ENCODE measurements at places on chromosomes 13 and 19.

GRCh38 chr13:51823863-51824262, 19.9 kb upstream of the DHRS12 start:
- DNase-seq: no peak

DNA sequence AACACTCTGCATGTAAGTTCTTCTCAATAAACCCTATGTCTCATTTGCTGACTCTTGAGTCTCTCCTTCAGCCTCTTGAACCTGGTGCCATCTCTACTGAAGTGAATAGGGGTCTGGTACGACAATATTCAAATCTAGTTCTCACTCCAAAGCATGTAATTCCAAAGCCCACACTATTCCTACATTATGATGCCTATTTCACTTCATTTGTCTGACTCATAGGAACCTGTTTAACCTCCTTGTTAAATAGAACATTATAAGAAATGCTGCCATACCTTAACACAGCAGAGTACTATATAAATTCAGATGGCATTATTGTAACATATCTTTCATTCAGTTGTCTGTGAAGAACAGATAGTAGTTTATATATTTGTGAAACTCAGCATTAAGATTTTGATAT, 67.1 kb downstream of the STARD13 start:
- DNase-seq: no peak

GRCh38 chr19:17136021-17136420, 60.4 kb downstream of the MYO9B start:
- DNase-seq: no peak

GRCh38 chr13:69820180-69820579, 287.4 kb upstream of the ATXN8OS start:
- DNase-seq: no peak

DNA sequence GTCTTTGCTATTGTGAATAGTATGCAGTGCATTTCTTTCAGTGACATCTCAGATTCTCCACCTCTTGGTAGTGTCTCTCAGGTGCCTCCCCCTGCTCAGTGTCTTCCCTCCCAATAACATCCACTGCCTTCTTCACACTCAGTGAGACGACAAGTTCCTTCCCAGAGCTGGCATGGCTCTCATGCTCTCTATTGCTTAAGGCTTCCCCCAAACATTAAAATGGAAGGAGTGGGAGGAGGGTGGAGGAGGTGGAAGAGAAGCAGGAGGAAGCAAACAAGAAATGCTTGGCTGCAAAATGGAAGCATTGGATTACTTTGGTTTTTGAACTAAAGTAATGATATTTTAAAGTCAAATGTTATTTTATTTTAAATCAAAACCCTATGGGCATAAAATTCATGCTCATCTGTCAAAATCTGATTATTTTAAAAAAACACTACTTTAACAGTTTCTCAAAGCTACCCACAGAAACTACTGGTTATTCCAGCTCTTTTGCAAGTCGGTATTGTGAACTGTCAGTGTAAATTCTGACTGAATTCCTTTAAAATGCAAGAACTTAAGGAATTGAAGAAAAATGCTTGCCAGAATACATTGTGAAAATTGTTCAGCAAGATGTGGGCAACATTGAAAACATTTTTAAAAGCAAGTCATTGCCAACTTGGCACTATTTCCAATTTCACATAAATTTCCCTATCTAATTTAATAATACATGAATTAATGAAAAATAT, 727.6 kb upstream of the ARGLU1 start:
- DNase-seq: no peak

DNA sequence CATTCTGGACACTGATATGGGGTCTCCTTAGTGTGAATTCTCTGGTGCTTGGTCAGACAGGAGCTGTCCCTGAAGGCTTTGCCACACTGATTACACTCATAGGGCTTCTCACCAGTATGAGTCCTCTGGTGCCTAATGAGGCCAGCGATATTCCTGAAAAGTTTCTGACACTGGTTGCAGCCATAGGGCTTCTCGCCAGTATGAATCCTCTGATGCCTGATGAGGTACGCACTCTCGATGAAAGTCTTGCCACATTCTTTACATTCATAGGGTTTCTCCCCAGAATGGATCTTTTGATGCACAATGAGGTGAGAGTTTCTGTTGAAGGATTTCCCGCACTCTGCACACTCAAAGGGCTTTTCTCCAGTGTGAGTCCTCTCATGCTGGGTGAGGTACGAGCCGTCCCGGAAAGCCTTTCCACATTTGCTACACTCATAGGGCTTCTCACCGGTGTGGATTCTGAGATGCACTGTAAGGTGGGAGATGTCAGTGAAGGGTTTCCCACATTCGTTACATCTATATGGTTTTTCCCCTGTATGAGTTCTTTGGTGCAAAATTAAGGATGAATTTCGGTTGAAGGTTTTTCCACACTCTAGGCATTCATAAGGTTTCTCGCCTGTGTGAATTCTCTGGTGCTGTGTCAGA, 22.4 kb downstream of the ZNF329 start:
- DNase-seq: no peak

- DNase-seq: no peak
Observed at GRCh38 chr13:42814868-42815267, 33.5 kb downstream of the FAM216B start.

DNA sequence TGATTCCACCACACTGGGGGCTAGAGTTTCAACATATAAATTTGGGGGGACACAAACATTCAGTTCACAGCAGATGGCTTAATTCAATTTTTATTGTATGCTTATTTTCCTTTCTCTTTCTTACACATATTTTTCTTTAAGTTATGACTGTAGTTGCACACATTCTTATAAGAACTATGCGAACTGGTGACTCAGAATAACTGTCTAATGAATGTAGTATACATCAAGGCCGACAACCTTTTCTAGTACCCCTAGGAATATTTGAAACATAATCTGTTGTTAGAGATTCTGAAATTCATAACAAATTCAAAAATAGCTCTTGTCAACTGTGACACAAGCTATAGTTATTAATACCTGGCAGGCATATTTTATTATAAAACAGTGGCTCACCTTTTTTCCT, 695.6 kb downstream of the PCDH9 start:
- DNase-seq: no peak

GRCh38 chr13:89790696-89791095, 1556.8 kb upstream of the MIR17HG start:
- DNase-seq: no peak

DNA sequence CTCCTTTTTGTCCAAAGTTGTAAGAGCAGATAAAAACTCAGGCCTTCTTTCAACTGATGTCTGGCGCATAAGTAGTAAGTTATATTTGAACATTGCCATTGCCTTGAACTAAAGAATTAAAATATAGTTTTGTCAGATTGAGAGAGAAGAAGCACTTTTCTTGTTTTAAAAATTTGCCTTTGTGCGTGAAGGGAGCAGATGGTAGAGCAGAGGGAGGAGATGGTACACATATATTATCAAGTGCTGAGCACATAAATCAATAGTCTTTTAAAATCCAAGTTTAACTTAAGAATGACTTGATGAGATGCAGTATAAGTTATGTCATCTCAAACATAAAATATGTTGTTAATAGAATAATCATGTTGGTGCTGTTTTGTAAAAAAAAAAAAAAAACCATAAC, 504.6 kb upstream of the KLHL1 start:
- DNase-seq: no peak

DNA sequence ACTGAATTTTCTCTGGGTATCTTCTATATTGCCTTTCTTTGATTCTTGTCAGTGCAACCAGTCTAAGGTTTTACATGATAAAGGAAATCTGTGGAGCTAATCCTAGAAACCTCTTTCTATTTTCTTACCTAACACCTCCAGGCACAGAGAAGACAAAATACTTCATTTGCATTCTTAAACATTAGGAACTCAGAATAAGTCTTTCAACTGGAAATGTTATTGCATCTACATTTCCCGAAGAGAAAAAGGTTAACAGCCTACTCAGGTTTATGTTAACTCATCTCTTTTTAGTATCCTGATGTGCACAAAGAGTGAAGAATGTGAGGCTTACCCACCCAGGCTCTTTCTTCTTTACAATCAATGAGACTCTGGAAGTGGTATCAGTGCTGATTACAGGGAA, 106.7 kb downstream of the PCCA start:
- no peak for DNase-seq

- DNase-seq: no peak
Observed at GRCh38 chr19:48004236-48004635, 9.8 kb downstream of the ELSPBP1 start.

DNA sequence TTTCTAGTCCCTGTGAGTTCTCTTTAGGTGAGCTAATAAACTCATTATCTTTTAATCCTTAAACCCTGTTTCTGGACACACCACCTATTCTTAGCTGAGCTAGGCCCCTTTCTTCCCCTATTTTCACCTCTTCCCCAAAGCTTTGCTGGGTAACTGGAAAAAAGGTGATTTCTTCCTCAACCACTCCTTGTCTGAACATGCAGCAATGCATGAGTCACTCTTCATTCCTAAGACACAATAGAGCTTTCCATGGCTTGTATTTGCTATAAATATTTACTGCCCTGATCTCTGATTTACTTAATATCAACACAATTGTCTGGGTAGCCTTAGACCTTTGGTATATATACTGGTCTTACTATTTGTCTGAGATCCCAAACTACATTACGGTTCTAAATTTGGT, 370.9 kb downstream of the KLF5 start:
- no peak for DNase-seq

- DNase-seq: no peak
Observed at GRCh38 chr13:24747248-24748060, 16.5 kb upstream of the RNF17 start.

GRCh38 chr19:6394831-6395230, 1.9 kb upstream of the GTF2F1 start:
- no peak for DNase-seq

- no peak for DNase-seq
Observed at GRCh38 chr13:24612726-24613125, 67.5 kb upstream of the ATP12A start.

- DNase-seq: no peak
Observed at GRCh38 chr19:49408816-49409440, 14.3 kb downstream of the PTH2 start.

- no peak for DNase-seq
Observed at GRCh38 chr19:30556230-30556711, 184.1 kb downstream of the ZNF536 start.

DNA sequence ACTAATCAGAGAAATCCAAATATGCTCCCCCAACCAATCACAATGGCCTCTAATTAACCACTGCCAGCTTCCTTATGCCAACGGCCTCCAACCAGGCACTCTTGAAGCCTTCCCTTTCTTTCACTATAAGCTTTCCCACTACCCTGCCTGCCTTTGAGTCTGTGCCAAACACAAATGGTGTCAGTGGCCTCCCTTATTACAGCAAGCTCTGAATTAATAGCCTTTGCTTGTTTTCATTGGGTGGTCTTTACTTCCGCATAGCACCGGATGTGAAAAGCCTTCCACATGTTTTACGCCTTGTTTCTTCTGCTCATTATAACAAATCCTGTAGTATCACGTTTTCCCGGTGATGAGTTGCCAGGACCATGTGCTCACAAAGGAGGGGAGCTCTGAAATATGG, 1.4 kb upstream of the EDDM13 start:
- DNase-seq: no peak

DNA sequence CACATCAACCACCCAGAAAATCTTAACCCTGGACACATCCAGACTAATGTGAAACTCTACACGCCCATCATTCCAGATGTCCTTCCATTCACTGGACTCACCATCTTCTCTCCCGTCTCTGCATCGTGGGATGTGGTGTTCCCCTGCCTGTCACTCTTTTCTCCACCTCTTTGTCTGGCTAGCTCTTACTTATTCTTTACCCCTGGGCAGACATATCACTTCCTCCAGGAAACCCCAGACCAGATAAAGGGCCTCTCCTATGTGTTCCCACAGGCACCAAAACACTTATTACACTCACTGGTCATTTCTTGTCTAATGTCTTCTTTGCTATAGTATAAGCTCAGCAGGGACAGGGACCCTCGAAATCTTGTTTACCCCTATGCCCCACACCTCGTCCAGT, 109.3 kb upstream of the IPO5 start:
- DNase-seq: no peak

DNA sequence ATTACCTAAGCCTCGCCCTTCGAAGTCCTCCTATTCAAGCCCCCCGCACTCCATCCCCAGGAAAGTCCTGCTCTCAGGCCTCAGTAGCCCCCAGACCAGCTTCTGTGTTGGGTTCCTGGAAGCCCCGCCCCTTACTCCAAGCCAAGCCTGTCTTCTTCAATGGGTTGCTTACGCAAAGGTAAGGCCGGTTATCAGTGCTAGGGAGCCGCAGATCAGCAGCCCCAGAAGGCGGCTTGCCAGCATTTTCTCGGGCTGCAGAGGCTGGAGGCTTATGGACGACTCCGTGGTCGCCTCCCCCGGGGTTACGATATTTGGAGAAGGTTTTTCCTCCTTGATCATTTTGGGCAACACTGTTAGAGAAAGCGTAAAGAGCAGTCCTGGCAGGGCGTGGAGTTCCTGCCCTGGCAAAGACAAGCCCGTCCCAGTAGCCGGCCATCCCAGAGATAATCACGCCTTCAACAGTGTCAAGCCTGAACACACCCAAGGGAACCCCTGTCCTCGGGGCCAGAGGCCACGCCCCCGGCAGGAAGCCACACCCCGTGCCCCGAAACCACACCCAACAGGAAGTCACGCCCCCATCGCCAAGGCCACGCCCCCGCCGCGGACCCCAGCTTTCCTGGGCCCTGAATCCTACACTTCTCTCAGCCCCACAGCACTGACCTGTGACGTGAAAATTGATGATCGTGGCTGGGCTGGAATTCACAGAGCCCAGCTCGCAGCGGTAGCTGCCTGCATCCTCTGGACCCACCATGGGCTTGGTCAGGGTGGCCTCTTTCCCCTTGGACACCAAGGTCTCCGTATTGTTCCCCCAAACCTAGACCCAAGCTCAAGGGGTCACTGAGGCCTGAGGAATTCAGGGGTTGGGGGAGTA, 954 bp upstream of the RASIP1 start:
- no peak for DNase-seq

DNA sequence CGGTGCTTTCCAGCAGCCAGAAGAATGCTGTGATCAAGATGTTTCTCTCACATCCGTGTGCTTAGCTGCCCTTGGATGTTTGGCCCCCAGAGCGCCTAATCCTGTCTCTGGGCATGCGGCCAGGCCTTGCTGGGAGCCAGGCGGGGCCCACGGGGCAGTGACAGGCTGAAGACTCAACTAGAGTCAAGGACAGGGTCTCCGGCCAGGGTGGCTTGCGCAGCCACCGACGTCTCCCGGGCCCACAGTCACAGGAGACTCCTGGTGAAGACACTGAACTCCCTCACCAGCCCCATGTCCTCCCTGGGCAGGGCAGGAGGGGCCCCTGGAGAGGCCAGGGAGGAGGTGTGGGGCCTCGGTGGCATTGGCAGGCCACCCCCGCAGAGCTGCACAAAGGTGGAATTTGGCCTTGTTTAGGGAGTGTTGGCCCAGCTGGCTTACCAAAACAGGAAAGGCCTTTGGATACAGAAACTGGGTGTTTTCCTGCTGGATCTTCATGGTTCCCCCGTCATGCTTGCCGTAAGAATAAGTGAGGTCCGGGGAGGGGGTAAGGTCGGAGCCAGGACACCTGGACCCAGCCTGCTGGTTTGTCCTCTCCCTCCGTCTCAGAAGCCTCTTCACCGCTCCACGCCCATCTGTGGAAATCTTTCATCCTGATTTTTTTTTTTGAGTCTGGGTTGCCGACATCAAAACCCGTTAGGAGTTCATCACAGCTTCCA, 10.0 kb upstream of the NDUFS7 start:
- DNase-seq: no peak

GRCh38 chr19:36153126-36153525, 879 bp upstream of the COX7A1 start:
- no peak for DNase-seq

Measured in activated T-helper 1 cell treated with anti-CD3 and anti-CD28 coated beads, Interleukin-2, amount 50 U/mL, for 16 hours (primary cell).